ENCODE measurements at places on chromosomes 5 and 9.

GRCh38 chr9:114184071-114184470, 28.7 kb downstream of the COL27A1 start:
- no peak for DNase-seq

DNA sequence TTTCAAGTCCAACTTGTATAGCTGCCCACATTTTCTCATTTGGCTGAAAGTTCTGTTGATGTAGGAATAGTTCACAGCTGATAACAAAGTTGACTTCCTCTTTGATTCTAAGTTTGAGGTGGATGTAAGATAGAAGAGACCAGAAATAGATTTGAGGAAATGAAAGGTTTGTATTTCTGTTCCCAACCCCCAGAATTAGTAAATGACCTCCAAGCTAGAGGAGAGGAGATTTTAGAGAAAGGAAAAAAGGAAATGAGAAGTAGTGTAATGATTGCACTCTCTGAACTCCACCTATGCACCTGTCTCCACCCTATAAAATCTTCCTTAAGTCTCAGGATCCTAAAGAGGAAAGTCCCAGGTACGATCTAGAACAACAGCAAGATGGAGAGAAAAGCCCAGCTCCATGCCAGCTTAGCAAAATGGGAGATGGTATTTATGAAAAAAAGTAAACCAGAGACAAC, 130.4 kb upstream of the POC5 start:
- DNase-seq, result no peak

- no peak for DNase-seq
Observed at GRCh38 chr5:3033033-3033755, 281.7 kb upstream of the IRX2 start.

GRCh38 chr9:91572811-91573210, 149.2 kb upstream of the NFIL3 start:
- no peak for DNase-seq

DNA sequence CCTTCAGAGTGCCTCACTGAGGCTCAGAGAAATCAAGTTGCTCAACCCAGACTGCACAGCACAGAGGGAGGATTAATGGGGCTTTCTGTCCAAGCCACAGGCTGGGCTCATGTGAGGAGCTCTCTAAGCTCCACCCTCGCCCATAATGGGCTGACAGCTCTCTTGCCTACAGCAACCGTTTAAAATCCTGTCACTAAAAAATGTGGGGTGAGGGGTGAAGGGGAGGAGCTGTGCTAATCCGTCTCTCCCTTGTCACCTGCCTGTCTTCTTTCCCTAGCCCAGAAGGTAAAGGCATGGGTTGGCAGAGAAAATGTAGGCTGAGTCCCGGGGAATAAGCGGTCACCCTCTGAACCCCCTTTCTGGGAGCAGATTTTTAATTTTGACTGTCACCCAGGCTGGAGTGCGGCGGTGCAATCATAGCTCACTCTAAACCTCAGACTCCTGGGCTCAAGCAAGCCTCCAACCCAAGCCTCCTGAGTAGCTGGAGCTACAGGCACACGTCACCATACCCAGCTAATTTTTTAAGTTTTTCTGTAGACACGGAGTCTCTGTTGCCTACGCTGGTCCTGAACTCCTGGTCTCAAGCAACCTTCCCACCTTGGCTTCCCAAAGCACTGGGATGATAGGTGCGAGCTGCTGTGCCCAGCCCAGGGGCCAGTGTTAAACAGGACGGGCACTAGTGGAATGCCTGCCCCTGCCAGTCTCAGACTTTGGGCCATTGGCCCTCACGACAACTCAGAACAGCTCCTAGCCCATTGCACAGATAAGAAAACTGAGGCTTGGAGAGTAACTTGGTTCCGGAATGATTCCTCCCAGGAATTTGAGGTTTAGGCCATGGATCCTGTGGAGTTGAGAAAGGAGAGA, 89.5 kb downstream of the LMX1B start:
- no peak for DNase-seq

- DNase-seq, result no peak
Observed at GRCh38 chr5:170252109-170252508, 19.3 kb downstream of the C5orf58 start.

GRCh38 chr5:111935835-111936234, 178.8 kb upstream of the NREP start:
- no peak for DNase-seq

- no peak for DNase-seq
Observed at GRCh38 chr5:122163121-122164069, 34.0 kb downstream of the ZNF474 start.

GRCh38 chr5:180193749-180194375, 15.1 kb downstream of the RASGEF1C start:
- DNase-seq, result no peak

DNA sequence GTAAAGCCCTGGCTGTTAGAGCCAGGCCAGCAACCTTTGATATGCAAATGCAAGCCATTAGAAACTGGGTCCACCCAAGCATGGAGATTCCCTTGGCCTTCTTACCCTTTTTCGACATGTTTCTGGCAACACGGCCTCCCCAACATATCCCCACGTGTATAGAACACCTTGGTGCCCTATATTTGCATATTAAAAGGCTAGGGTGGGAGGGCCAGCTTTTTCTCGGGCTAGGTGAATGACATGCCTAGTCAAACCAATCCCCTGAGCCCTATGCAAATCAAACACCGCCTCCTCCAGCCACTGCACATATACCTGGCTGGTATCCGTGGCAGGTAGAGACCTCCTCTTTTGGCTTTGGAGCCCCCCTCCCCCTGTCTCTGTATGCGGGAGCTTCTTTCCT, 55.6 kb upstream of the ZFR start:
- DNase-seq, result no peak

GRCh38 chr5:129771058-129771838, 23.4 kb downstream of the MINAR2 start:
- peak; percentile 58 for DNase-seq

DNA sequence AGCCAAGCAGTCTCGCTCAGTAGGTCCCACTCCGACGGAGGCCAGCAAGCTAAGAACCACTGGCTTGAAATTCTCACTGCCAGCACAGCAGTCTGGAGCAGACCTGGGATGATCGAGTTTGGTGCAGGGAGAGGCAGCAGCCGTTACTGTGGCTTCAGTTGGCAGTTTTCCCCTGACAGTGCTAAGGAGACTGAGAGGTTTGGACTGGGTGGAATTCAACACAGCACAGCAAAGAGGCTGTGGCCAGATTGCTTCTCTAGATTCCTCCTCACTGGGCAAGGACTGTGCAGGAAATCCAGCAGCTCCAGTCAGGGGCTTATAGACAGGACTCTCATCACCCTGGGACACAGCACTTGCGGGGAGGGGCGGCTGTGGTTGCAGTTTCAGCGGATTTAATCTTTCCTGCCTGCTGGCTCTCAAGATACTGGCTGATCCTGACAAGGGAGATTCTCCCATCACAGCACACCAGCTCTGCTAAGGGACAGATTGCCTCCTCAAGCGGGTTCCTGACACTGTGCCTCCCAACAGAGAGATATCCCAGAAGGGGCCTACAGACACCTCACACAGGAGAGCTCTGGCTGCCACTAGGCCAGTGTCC, 122.1 kb downstream of the YIPF5 start:
- DNase-seq, result no peak

- no peak for DNase-seq
Observed at GRCh38 chr5:57684299-57684702, 201.7 kb upstream of the ACTBL2 start.

DNA sequence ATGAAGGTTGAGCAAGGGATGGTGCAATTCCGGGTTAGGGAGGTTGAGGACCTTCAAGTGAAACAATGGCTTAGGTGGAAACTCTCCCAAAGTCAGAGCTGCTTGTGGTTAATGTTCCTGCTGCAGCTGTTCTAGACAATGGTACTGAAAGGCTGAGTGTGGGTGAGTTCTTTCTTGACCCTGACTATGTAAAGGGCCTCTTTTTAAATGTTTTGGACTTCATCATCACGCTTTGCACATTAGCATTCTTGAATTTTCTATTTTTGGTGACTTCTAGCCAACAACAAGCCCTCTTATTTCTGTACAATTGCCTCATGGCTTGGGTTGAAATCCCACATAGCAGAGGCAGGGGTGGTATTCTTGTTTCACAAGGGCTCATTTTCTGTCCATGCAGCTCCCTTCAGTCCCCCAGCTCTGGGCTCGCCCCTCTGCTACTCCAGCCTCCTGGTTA, 136.3 kb upstream of the ANKRD55 start:
- no peak for DNase-seq
